ENCODE measurements at places on chromosomes 12 and 14.
A peak's percentile ranks its signal among the peaks of the same experiment; 100 is the strongest.

- DNase-seq = no peak
These were observed 252.9 kb upstream of the KRR1 start for GRCh38 chr12:75764091-75764841.

DNA sequence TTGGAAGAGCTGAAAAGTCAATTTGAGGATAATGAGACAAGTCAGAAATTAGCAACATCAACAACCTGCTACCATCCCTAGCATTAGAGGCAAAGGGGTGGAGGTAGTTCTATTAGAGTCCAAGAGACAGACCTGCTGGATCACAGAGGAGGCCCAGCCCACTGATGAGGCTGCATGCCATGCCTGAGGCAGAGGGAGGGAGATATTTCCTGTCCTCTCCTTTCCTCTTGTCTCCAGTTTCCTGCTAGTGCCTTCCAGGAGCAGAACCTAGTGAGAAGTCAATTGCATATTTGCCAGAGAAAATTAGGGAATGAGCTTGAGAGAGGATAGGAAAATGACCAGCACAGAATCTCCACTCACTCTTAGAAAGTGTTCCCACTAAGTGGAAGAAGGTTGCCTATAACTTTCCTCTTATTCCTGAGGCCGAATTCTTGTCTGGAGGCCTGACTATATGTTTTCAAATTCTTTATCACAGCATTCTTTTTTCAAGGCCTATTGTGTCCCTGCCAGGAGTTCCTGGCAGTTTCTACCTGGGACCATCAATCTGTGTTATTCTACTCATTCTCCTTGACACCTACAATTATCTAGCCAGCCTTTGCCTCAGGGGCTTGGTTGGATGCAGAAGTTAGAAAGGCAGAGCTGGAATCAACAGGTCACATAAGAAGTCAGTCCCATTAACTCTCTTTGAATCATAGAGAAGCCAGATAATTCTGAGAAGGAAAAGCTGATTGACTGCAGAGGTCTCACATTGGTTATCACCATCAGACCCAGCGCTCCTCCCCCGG lies 121.9 kb downstream of the EMP1 start:
- DNase-seq = no peak

- no peak for DNase-seq
These were observed 10.2 kb downstream of the TNFAIP2 start for GRCh38 chr14:103133210-103134140.

- DNase-seq = no peak
These were observed 780.6 kb upstream of the FLRT2 start for GRCh38 chr14:84749191-84749955.

- no peak for DNase-seq
These were observed 16.2 kb downstream of the NT5DC3 start for GRCh38 chr12:103824845-103825244.

DNA sequence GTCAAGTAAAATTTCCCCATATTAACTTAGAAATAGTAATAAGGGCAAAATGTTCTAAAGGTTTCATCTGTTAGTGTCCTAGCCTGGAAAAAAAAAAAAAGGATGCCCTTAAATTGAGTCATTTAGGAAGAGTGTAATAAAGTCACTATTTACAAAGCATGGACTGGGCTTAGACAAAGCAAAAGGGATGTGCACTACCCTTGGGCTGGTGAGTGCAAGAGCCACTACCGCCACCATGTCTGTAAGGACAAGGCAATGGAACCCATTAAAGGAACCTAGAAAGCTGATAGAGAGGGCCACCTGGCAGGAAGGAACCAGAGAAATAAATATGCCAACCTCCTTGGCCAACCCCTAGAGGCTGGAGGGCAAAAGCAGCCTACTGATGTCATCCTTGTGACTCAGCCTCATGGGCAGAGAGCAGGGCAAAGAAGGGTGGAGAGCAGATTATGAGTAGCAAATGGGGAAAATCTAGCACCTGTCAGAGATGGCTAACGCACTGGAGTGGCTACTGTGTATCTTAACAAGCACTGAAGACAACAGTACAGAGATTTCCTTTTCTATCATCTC lies 59.5 kb upstream of the FUT8 start:
- peak; percentile 43 for DNase-seq

GRCh38 chr12:34126805-34127204 lies 104.5 kb downstream of the ALG10 start:
- no peak for DNase-seq

- DNase-seq = peak; percentile 36
These were observed 3.3 kb downstream of the CD4 start for GRCh38 chr12:6792522-6793201.

DNA sequence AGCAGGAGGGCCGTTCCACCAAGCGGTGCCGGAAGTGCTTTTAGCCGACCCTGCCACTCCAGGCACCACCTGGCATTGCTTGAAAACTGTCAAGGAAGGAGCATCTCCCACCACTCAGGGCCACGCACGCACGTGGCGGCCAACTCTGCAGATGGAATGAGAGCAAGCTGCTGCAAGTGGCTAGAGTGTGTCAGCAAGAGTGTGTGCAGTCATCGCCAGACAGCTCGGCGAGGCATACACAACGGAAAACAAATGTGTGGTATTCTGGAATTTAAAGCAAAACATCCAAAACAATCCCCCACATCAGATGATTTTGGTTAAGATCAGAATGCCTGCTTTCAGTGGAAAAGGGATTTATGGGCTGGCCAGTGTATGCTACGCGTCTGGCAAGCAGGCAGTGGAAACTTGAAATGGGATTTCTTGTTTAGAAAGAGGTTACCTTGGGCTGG lies 11.2 kb downstream of the CD9 start:
- peak; percentile 90 for DNase-seq

DNA sequence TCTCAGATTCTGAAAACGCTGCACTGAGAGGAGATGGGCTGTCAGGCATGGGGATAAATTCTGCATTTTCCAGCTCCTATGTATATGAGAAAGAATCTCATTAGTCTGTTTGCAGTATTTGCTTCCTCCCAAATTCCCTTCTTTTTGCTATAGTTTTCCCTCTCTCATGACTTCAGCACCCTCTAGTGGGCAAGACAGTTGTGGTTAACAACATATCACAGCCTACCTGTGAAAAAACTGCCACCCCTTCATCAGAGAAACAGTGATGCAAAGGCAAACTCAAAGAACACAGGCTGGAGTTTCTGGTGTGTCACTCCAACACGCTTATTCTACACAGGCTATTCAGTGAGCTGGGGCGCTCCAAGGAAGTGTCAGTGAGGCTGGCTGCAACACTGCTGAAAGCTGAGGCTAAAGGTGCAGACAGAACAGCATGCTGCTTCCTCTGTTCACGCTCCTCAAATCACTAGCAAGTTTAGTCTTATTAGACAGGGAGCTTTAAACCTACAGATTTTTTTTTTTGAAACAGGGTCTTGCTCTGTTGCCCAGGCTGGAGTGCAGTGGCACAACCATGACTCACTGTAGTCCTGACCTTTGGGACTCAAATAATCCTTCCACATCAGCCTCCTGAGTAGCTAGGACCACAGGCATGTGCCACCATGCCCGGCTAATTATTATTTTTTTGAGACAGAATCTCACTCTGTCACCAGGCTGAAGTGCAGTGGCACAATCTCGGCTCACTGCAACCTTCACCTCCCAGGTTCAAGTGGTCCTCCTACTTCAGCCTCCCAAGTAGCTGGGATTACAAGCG lies 19.3 kb downstream of the ZC2HC1C start:
- DNase-seq = peak; percentile 65
